ENCODE measurements at places on chromosomes 12 and 14.

GRCh38 chr12:100539202-100539601 lies 34.3 kb upstream of the GAS2L3 start:
- DNase-seq = no peak

DNA sequence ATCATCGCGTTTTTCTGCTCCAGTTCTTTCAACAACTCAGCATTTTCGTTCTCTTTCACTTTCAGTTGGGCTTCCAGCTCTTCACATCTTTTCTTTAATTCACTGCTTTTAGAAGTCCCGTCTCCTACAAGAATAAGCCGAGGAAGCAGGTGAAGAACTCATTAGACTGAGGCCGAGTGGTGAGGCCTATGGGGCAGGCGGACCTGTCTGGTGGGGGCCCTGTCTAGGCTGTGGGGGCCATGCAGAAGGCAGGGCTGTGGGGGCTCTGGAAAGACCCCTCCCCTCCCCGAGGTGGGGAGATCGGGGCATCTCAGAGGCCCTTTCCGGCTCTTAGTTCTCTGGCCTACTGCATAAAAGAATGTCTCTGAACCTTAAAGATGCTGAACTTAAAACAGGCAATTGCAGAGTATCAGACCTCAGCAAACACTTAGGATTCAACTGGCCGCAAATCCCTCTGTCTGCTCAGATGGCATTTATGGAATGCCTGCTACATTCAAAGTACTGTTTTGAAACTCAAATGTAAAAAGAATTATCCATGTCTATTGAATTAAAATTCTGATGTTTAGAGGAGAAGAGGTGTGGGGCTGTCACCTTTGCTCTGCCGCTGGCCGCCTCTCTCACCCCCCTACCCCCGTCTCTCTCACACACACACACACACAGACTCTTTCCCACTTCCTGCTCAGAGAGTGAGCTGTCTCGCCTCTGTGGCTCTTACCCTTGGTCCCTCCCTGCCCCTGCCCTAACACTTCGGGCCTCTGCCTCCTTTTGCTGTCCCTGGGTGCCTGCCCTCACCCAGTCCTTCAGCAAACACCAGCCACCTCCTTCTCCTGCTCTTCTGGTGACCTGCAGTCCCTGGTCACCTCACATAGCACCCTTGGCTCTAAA lies 34.7 kb downstream of the CCDC92 start:
- DNase-seq = no peak

DNA sequence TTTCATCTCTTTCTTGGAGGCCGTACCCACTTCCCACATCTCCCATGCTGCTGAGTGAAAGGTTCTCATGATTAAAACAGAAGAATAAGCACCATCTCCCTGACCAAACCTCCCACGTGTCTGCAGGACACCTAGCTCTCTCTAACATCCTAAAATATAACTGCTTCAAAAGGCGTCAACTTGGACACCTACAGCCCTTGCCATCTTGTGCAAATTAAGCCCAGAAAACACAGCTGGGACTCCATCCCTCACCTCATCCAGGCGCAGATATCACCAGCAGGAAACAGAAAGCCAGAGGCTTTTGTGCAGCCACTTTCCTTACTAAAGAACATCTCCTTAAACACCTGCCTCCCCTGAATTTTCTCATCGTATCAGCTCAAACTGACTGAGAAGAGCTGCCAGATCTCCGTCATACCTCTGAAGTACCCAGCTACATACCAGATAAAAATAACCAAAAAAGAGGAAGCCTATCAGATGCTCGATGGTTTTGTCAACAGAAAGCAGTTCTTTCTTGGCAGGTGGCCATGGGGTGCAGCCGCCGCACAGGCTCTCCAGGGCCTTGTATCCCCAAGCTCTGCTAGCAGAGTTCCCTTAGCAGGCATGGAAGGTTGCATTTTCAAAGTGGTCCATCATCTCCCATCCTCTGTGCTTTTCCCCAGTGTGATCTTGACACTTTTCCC lies 28.8 kb downstream of the MAP3K9 start:
- DNase-seq = no peak

- no peak for DNase-seq
These were observed 31.1 kb downstream of the PITPNM2 start for GRCh38 chr12:123119808-123120207.

- DNase-seq = no peak
These were observed 82.6 kb downstream of the TMCC3 start for GRCh38 chr12:94567761-94568160.

DNA sequence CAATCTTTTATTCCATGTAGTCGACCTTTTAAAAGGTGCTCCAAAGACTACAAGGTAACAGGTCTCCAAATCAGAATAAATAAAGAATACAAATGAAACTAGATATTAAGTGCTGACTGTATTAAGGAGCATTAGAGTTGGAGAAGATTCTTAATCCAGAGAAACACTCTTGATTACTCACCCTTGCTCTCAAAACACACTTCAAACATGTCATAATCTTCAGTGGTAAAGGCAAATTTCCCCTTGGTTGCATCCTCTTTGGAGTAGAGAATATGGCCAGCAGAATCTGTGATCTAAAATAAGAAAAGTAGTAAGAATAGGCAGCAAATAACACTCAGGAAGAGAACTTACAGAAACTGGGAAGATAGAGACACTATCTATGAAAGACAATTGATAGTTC lies 24.6 kb downstream of the TMED10 start:
- DNase-seq = no peak
